ENCODE measurements at places on chromosomes 12 and 14.
A peak's percentile ranks its signal among the peaks of the same experiment; 100 is the strongest.

DNA sequence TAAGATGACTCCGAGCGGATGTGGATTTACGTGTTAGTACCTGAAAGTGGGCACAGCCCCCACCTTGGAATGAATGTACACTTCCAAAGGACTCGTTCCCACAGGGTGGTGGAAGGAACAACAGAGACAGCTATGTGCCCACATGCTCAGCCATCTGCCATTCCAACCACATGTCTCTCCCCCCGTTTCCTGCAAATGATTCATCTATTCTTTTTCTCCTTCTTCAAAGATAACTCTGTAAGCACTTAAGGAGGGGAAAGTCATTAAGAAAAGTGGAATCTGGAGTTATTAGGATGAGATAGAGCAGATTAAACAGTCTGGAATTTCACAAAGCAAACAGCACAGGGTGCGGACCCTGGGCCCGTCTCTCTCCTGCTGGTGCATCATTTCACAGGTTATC, 18.5 kb upstream of the DUSP6 start:
- DNase-seq: no peak

DNA sequence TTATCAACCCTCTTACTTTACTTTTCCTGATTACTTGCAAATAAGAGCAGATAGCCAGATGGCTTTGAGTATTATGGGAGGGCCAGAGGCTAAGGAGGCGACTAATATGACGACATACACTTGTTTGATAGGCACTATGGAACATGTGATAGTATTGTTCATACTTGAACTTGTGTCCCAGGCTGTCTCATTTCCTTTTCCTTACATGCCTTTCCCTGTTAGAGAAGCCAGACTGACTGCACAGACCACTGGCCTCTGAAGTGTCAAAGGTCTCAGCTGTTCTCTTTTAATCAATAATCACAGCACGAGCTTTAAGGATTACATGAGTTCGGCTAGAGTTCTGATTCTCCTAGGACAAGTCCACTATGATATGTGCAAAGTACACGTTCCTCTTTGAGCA, 326.0 kb downstream of the PRKD1 start:
- no peak for DNase-seq

DNA sequence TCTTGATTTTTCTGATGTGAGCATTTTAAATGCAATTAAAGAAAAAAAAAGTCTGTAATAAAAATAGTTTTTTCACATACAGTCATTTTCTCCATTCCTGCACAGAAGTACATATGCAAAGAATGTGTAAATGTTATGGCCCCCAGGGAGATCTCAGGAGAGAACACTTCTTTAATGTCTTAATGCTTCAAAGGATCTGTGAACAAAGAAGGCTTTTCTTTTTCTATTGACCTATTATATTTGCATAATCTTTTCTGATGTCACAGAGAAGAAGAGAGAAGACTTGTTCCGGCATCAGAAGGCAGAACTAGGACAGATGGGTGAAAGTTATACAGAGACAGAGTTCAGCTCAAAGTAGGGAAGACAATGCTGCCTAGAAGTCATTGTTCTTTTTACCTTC, 413.5 kb upstream of the STXBP6 start:
- DNase-seq: no peak

DNA sequence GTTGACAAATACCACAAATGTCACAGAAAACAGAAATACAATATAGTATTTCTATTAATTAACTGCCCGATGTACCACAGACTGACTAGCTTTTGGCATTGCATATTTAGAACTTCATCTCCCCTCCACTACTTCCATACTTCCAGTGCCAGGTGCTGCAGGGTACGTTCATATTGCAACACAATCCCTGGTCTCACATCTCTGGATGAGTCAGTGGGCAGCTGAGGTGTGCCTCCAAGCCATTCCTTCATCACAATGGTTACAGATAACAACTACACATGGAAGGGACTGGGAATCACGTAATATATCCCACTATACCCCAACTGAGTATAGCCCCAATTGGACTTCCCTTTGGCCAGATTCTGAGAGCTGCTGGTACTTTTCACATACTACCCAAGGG, 31.1 kb downstream of the CCDC198 start:
- DNase-seq: no peak

DNA sequence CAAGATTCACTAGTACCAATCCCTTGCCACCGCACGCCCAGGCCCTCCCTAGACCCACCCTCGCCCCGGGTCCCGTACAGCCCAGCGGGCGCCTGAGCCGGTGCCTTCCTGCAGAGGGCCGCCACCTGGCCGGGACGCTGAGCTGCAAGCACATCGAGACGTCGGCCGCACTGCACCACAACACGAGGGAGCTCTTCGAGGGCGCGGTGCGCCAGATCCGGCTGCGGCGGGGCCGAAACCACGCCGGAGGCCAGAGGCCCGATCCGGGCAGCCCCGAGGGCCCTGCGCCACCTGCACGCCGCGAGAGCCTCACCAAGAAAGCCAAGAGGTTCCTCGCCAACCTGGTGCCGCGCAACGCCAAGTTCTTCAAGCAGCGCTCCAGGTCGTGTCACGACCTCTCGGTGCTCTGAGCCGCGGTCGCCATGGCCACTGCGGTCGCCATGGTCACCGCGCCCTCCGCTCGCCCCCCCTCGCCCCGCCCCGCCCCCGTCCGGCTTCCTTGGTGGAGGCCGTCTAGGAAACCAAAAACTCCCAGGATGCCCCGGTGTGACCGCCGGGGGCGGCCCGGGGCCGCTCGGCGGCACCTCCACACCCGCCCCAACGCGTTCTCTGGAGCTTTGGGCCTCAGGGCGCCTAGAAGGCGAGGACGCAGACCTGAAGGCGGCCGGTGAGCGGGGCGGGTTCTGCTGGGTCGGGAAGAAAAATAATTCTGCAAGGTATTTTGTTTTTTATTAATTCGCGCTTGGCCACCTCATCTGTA, 3.7 kb downstream of the REM2 start:
- peak; percentile 62 for DNase-seq

GRCh38 chr14:52801014-52801712, 9.8 kb upstream of the GNPNAT1 start:
- DNase-seq: no peak

DNA sequence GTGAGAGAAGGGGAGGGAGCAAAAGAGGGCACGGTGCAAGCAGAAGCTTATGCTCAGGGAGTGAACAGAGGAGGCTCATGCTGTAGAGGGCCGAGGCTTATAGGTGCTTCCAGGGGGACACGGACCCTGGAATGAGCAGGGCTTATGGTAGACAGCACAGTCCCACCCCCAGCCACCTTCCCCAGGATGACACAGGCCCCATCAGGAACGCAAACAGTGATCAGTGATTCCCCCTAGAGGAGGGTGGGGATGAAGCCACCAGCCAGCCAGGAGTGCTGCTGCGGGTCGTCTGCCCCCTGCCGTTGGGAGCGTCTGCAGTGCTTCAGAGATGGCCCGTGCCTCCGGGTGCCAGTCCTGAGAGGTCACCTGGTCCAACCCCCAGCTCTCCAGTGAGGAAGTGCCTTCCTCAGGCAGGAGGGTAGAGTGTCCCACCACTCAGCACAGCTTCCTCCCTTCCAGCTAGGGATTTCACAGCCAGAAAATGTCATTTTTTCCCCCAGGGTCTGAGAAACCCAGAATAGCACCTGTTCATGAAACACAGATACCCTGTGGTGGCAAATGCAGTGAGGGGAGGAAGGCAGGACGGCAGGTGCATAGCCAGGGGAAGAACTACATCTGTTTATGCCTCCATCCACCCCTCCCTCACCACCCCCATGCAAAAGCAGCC, 60.7 kb downstream of the SLC6A12 start:
- peak; percentile 7 for DNase-seq

DNA sequence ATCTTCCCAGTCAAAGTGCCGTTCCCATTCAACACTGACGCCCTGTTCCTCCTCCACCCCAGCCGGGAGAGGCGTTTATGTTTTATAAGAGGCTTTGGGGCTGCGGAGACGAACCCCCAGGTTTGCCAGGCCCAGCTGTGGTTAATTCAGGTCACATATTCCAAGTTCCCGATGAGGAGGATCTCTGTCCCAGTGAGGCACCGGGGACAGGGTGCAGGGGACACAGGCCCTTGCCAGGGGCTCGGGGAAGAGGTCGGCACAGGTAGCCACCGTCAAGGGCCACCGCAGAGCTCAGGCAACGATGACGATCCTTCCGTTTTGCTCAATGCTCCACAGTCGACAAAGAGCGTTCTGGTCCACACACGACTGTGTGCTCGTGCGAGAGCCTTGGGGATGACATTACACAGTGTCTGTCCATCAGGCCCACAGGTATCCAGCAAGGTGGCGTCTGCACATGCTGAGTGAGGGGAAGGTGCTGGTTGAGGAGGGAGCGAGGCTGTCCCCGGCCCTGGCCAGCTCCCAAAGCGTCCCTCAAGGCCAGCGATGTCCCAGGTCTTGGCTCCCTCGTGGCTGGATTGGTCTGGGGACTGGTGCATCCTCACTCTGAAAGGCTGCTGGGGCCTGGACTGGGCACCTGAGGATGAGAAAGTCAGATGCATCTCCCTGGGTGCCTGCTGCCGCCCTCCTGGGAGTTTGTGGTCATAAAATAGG, 189.2 kb upstream of the C14orf180 start:
- DNase-seq: no peak

DNA sequence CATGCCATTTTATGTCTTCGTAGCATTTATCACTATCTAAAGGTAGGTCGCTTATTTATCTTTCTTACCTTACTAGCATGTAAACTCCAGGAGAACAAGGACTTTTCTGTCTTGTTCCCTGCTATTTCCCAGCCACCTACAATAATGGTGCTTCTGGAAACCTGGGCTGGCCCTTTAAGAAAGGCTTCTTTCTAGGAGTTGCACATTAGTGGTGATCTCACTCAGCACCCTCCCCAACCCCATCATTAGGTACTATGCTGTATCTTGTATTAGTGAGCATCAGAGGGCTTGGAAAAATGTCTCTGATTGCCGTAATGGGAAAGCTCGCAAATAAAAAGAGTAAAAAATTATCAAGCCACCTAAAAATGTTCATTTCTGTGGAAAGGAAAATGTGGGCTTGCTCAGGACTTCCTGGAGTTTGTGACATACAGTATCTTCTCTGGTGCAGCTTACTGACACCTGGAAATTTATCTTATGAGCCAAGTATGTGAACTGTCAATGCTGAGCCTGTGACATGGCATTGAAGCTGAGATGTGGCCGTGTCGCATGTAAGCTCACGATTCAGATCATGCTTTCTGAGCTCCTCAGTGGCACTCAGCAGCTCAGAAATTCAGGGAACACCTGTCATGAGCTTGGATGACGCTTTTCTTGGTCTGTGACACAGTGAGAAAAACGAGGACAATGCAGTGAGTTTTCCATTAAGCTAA, 12.4 kb downstream of the CCDC92 start:
- no peak for DNase-seq
